Stimulated activated CD8-positive, alpha-beta memory T cell treated with anti-CD3 and anti-CD28 coated beads, Interleukin-15, amount 100 ng/mL, for 4 hours (primary cell): ENCODE measurements at places on chromosomes 6 and 20.

DNA sequence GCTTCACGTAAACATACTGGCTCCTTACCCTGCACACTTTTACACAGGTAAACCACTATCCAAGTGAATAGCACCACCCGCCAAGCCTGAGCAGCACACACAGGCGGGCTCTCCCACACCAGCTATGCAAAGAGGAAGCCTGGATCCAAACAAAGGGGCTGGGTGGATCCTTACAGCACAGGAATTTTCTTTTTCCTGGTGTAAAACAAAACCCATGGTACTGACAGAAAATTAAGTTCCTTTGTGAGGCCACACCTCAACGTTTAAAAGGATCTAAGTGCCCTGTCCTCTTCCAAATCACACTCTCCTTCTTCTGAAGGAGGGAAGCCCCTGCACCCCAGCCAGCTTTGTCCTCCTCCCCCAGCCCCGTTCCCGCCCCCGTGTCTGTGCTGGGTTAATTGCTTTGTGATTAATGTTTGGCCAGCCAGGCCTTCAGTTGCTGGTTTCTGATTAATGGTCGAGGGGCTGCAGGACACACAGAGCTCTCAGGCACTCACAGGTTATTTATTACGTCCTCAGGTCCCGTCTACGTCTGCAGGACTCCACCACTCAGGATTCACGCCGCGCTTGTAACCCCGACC, 6.1 kb downstream of the DACT2 start:
- DNase-seq, result no peak

GRCh38 chr6:23951691-23952090, 174.3 kb upstream of the NRSN1 start:
- no peak for DNase-seq

- no peak for DNase-seq
Measured at GRCh38 chr6:98769546-98769945, 64.8 kb upstream of the POU3F2 start.

DNA sequence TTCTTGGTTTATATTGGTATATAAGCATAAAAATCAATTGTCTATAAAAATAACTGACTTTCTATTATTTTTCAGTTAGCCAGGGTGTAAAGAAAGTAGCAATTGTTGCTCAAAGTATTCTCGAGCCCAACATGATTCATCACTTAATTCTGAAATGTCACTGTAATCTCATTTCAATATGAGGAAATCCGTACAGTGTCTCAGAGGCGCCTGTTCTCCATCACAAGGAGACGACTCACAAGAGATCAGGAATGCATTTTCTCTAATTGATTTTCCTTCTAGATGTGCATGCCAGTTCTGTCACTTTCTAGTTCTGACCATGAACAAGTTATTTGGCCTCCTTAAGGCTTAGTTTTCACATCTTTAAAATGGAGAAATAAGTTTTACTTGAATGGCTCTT, 753.1 kb downstream of the MAFB start:
- DNase-seq, result no peak

DNA sequence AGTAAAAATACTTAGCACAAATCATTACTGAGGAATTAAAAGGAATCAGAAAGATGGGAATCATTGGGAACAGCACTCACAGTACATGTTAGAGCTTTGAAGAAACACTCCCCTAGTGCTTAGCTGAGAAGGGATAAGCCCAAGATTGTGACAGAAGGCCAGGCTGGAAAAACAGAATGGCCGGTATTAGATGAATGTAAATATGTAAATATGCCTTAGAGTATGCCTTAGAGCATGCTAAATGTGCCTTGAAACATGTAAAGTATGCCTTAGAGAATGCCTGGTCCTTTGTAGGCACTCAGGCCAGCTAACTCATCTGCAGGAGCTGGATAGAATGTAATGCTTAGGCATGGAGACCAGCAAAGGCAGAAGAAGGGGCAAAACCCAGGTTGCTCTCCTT, 10.6 kb upstream of the TENT5A start:
- DNase-seq, result no peak

- no peak for DNase-seq
Measured at GRCh38 chr6:126118936-126119335, 132.6 kb downstream of the TRMT11 start.

DNA sequence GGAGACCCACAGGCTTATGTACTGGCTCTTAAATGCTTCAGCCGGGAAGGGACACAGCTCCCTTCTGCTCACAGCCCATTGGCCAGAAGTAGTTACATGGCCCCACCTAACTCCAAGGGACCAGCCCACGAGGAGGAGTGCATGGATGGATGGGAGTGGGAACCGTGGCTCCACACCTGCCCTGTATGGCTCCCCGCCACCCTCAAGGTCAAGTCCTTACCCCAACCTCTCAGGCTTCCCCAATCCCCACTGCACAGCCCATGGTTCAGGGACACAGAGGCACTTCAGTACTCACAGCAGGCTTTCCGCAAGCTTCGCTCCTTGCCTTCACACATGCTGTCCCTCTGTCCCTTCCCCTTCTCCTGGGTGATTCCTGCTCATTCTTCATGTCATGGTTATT, 137.9 kb upstream of the KCNG1 start:
- DNase-seq, result no peak

GRCh38 chr6:105932440-105932839, 153.7 kb upstream of the PRDM1 start:
- DNase-seq, result no peak

DNA sequence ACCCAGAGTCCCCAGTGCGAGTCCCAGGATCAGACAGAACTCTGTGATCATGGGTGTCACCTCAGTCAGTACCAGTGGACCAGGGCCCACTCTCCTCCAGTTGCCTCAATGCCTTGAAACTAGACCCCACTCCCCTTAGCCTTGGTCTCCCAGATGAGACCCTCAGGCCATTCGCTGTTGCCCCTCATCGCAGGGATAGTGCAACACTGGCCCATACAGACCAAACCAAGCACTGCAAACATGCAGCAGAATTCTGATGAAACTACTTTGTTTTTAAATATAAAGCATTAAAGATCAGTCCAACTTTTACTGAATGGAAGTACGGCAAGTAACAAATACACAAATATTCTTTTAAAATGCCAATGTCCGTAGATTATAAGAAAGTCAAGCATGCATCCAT, 101.2 kb upstream of the NT5E start:
- DNase-seq, result no peak

GRCh38 chr20:19784511-19785172, 26.6 kb downstream of the RIN2 start:
- no peak for DNase-seq

DNA sequence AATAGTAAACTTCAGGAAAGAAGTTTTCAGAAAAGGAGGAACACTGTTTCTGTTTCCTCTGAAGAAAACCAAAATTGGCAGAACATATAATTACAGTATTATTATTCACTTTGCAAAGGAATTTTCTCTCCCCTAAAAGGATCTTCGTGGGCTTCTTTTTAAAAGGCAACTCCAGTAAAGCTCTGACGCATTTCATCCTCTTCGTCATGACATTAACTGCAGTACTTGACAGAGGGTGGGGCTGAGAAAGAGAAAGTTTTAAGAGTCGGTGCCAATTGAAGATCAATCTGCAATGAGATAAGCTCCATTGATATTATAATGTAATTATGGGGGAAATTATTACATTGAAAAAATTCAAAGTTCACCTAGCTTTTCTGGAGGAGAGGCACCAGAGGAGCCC, 75.8 kb downstream of the MYB start:
- no peak for DNase-seq

GRCh38 chr6:31546958-31547726, at the start of gene NFKBIL1:
Gene NFKBIL1, plus strand, starts transcription at chr6:31547608. Its CDS starts 87 bp downstream, at chr6:31547695.
- DNase-seq, result peak; percentile 88

DNA sequence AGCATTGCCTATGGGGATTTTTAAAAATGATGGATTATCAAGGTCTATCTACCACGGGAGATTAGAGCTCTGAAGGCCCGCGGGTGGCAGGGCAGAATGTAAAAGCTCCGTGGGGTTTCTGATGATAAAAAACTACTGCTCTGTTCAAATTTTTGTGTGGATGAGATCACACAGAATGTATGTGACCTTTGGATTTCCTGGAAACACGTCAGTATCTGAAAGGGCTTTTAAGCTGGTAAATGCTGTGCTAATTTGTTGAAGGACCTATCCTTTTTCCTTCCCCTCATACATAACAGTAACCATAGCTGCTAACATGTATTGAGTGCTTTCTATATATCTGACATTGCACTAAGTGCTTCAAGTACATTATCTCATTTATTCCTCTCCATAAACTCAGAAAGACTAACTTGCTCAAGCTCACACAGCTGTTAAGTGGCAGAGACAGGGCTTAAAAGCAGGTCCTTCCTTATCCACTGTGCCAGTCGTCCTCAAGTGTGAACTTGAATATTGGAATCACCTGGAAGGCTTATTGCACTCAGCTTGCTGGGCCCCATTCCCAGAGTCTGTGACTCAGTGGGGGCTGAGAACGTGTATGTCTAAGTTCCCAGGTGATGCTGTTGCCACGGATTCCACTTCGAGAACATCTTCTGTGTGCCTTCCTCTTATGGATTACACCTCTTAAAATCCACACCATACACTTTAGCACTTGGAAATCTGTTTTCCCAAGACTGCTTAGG, 1.9 kb upstream of the TMEM242 start:
- DNase-seq, result no peak

GRCh38 chr20:43549416-43550065, 9.3 kb upstream of the SGK2 start:
- no peak for DNase-seq

GRCh38 chr20:3785240-3786125, 1.1 kb downstream of the CENPB start:
- DNase-seq, result no peak

- no peak for DNase-seq
Measured at GRCh38 chr6:127207591-127208120, 59.0 kb upstream of the RNF146 start.

DNA sequence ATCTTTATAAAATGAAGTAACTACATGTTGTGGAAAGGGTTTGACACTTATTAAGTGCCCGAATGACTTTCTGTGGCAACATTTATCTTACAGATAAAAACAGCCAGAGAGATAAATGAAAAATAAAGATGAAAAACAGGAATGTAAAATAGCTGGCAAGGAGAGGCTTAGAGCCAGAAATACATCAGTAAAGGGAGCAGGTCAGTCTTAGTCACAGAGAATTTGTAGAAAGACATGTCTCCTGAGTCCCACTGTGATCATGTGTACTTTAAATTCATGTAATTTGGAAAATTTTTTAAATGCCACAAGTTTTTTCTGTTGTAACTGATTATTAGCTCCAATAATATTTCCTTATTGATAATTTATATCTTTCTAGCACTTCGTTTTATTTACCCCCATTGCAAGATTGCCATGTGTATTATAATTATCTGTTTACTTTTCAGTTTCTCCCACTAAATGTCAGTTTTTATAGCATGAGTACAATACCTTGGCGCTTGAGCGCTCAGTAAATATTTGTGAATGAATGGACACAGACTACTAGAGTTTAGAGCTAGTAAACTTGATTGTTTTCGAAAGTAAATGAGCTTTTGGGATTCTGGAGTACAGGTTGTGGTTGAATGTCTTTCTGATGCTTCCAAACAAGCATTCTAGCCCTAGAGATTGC, 15.2 kb downstream of the TAB2 start:
- no peak for DNase-seq

- no peak for DNase-seq
Measured at GRCh38 chr20:35252037-35252461, 25.6 kb downstream of the MMP24 start.

- DNase-seq, result no peak
Measured at GRCh38 chr6:119527231-119527578, 177.6 kb upstream of the MAN1A1 start.

DNA sequence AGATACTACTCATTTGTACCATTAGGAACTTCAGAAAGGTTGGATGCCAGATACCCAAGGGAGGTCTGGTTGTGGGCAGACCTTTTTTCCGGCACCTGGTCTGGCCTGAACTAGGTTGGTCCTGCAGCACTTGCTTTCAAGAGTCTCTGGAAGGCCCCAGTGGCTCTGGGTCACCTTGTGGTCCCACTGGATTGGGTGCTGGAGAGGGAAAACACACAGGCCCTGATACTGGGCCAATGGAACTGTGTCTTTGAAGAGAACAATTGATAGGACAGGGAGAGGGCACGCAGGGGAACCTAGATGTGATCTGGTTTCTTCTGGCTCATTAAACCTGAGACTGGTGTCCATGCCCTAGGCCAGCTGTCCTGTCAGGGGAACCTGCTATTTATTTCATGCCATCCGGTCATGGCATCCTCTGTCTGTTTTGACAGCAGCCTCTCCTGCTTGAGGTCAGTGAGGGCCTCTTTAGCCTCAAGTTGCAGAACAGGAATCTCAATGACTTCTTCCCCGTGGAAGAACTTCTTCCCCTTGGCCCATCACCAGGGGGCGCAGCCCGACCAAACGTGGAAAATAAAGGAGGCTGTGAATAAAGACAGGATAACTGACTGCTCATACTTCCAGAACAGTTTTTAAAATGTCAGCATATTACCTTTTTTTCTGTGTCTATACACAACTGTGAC, 25.0 kb downstream of the TAF8 start:
- DNase-seq, result peak; percentile 19

DNA sequence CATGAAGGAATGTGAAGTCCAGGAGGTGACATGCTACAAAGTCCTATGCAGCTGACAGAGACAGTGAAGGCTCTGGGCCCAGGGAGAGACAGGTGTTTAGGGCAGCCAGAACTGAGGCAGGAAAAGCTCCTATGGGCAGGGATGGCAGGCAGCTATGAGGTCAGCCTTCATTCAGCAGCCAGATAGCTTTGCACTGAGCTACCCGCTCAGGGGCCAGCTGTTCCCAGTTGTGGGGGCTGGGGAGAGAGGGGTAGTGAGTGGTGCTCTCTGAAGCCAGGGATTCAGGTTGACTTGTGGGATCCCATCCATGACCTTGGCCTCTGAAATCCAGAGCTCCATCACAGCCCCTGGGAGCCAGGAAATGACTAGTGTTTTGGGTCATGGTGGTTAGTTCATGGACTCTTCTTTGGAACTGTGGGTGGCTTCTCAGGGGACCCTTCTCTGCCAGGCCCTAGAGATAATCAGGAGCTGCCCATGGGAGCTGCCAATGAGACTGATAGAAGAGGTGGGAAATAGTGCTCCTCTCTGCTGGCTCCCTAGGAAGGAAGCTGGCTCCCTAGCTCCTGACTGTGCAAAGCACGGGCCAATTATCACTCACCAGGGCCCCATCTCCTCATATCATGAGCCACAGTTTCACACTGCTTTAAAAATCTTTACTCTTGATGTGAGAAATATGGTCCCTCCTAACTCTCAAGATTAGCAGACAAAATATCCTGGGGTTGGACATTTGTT, 127.7 kb downstream of the VEGFA start:
- no peak for DNase-seq

GRCh38 chr20:28562510-28562898, 2695.0 kb upstream of the DEFB115 start:
- no peak for DNase-seq

DNA sequence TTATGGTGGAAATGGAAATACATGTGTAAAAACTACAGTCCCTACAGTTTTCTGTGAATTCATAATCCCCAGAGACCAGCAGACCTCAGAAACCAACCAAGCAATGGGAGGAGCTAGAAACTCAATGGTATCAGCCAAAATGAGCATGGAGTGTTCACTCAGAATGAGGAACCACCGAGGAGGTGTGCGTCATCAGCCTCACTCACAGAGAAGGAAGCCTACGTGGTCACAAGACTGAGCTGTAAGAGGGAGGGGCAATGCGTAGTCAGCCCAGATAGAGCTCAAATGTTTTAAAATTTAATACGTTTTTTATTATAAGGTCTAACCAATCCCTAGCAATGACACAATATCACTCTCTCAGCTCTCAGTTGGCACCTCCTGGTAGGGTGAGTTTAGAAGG, 17.4 kb downstream of the MYLK4 start:
- DNase-seq, result peak; percentile 5
